MM.1S (cell line): ENCODE measurements at places on chromosomes 5 and 9.

DNA sequence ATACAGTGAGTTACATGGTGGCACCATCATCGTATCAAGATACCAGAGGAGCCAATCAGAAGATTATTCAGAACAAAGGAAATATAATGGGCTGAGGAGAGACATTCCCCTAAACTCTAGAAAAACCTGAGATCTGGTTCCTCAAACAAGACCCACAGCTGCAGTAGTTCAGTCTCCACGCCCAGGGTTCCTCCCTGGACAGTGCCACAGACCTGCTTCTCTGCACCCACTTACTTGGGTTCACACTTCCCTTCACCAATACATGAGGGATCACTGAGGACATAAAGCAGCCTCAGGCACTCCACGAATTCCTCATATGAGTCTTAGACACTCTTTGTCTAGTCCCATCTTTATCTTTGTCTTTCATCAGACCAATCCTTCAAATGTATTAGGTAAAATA, 101.7 kb downstream of the APTX start:
- DNase-seq: no peak

- no peak for DNase-seq
Measured at GRCh38 chr5:126519637-126520592, 75.1 kb downstream of the ALDH7A1 start.

DNA sequence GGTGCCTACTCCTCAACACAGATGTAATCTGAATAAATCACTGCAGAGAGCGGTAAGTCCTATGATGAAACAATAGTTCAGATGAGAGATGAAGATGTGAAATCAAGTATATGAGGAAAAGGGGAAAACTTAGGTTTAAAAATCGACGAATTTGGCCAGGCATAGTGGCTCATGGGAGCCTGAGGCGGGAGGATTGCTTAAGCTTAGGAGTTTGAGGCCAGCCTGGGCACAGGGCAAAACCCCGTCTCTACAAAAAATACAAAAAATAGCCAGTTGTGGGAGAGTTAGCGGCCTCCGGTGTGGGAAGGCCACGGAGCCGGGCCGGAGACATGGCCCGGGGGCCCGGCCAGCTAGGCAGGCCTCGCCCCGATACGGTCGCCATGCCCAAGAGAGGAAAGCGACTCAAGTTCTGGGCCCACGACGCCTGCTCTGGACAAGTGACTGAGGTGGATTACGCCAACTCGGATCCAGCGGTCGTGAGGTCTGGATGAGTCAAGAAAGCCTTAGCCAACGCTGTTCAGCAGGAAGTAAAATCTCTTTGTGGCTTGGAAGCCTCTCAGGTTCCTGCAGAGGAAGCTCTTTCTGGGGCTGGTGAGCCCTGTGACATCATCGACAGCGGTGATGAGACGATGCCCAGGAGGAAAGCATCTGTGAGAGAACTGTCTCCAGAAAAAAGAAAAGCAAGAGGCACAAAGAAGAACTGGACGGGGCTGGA, 62.8 kb upstream of the SUB1 start:
- DNase-seq: no peak

GRCh38 chr5:169889572-169889971, 90.7 kb downstream of the INSYN2B start:
- DNase-seq: no peak

- peak; percentile 53 for DNase-seq
Measured at GRCh38 chr5:56154732-56155484, 78.2 kb downstream of the ANKRD55 start.
